Small intestine (tissue), 16 donors: ENCODE measurements at places on chromosomes 3 and 15. TPM values are rescaled to one million over a fixed set of nuclear protein-coding genes. Genes with fewer than 3 reads are reported as not detected.
A peak's percentile ranks its signal among the peaks of the same experiment; 100 is the strongest.

DNA sequence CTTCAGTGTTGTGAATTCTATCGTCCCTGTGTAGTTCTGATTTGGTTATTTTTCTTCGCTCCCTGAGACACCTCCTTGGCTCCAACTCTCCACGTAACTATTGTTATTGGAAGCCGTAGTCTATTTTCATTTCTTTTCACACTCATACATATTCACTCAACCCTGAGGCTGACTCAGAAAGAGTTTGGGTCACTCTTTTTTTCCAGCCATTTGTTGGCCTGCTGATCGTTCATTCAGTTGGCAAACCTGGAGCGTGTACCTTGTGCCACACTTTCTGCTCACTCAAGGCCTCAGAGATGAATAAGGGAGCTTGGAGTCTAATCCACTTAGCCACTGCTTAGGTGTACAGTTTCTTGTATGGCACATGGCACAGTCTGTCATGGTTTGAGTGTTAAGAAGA, 22.4 kb downstream of the GYG1 start:
- H3K4me1 ChIP-seq = no peaks in the 10 kb centered on the region
- H3K27me3 ChIP-seq = no peaks in the 10 kb centered on the region
- H3K4me3 ChIP-seq = no peak overlapping the region
- peaks cover 39% of the 10 kb centered on the region for H3K36me3 ChIP-seq

GRCh38 chr3:54053211-54053610, 69.1 kb upstream of the CACNA2D3 start:
- DNase-seq = no peak
- no peaks in the 10 kb centered on the region for H3K36me3 ChIP-seq
- no peak overlapping the region for H3K27ac ChIP-seq
- H3K27me3 ChIP-seq = no peaks in the 10 kb centered on the region
- H3K4me3 ChIP-seq = no peak overlapping the region
- no peaks in the 10 kb centered on the region for H3K4me1 ChIP-seq

DNA sequence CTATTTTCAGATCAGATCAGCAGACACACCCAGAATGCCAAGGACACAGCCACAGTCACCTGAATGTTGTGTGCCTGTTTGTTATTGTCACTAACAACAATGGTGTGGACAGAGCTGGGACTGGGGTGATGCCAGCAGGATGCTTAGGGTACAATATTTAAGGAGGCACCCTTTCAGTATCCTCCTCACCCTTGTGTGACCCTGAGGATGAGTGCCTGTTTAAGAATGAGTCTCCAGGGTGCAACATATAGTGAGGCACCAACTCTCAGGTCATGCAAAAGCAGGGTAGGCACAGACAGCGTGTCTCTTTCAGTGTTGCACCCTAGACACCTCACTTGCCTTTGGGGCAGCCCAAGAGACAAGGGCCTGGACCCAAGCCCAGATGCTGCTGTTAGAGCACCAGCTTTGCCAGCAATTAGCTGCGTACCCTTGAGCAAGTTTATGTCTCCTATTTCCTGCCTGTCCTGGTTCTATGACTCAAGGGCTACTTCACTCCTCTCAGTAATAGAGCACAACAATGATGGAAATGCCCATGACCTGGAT, 122.6 kb downstream of the AQP9 start:
- H3K36me3 ChIP-seq = no peaks in the 10 kb centered on the region
- H3K4me1 ChIP-seq = no peaks in the 10 kb centered on the region
- H3K4me3 ChIP-seq = no peak overlapping the region
- H3K27ac ChIP-seq = no peak overlapping the region
- H3K27me3 ChIP-seq = no peaks in the 10 kb centered on the region

GRCh38 chr15:38690719-38691332, 126.2 kb upstream of the RASGRP1 start:
- H3K4me3 ChIP-seq = no peak overlapping the region
- no peaks in the 10 kb centered on the region for H3K36me3 ChIP-seq
- H3K27ac ChIP-seq = no peak overlapping the region
- no peaks in the 10 kb centered on the region for H3K4me1 ChIP-seq
- peak; percentile 82 for DNase-seq
- no peaks in the 10 kb centered on the region for H3K27me3 ChIP-seq

DNA sequence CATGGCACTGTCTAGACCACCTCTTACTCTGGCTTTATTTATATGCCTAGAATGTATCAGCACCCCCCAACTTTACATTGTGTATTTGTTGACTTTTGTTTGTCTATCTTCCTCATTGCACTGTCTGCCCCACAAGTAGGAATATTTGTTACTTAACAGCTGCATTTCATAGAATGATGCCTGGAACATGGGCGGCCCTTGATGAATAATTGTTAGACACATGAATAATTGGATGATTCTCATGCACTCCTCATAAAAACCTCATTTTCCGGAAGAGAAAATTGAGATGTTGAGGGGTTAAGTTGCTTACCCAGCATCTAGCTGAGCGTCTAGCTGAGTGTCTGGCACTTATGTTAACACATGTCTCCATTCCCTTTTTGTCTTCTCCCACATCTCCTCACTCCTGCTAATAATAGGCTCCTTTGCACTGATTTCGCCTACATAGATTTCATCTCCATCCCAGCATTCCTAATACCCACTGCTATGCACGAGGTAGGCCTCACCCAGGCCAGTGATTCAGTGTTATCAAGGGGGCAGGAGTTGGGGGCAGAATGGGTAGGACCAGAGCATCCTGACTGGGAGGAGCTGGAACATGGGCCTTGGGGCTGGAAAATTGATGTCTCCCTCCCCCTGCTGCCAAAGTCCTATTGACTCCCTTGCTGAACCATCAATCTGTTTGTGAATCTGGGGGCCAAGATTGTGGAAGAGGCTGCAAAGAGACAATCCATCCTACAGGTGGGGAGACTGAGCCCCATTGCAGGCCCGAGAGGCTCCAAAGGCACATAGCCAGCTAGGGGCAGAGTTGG, 7.8 kb upstream of the WNT7A start:
- H3K4me1 ChIP-seq = no peaks in the 10 kb centered on the region
- no peak overlapping the region for H3K4me3 ChIP-seq
- no peaks in the 10 kb centered on the region for H3K36me3 ChIP-seq
- DNase-seq = no peak
- H3K27ac ChIP-seq = no peak overlapping the region

GRCh38 chr3:129160891-129161859, at the start of gene ISY1:
ISY1 (minus strand) TSS chr3:129161063; CDS start chr3:129160975, 88 bp downstream.
- H3K27ac ChIP-seq = peak within 1 kb of the TSS; percentile 84
- peak; percentile 97 for DNase-seq
- H3K27me3 ChIP-seq = no peaks in the 10 kb centered on the region
- H3K4me3 ChIP-seq = peak within 1 kb of the TSS; percentile 82

- no peak overlapping the region for H3K4me3 ChIP-seq
- H3K4me1 ChIP-seq = peaks cover 4% of the 10 kb centered on the region
- H3K27me3 ChIP-seq = no peaks in the 10 kb centered on the region
- DNase-seq = no peak
- peaks cover 6% of the 10 kb centered on the region for H3K36me3 ChIP-seq
- H3K27ac ChIP-seq = no peak overlapping the region
These were observed 988 bp upstream of the RNF168 start for GRCh38 chr3:196504556-196504955.

DNA sequence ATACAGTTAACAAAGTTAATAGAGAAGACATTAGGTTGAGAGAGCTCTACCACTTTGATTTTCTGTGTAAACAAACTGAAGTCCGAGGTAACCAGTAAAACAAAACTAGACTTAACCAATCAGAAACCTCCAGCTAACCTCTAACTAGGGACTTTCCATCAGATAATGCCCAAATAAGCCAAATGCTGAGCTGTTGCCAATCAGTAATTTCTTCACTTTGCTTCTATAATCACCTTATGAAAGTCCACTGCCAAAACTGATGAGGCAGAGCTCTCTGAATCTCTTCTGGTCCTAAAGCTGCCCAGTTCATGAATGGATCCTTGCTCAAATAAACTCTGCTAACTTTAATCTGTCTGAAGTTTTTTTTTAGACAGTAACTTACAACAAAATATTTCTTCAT, 448.0 kb upstream of the NECTIN3 start:
- H3K27me3 ChIP-seq = no peaks in the 10 kb centered on the region
- H3K36me3 ChIP-seq = no peaks in the 10 kb centered on the region
- no peak overlapping the region for H3K4me3 ChIP-seq
- no peak overlapping the region for H3K27ac ChIP-seq

- peaks cover 6% of the 10 kb centered on the region for H3K36me3 ChIP-seq
- no peak for DNase-seq
- no peaks in the 10 kb centered on the region for H3K27me3 ChIP-seq
- no peaks in the 10 kb centered on the region for H3K4me1 ChIP-seq
These were observed 126.3 kb downstream of the DMXL2 start for GRCh38 chr15:51496246-51496645.

Gene MUSTN1
- 5.4 TPM for polyA plus RNA-seq

Gene NCKIPSD
- 14.4 TPM for polyA plus RNA-seq

Gene OR5K3
- not detected for polyA plus RNA-seq

Gene C15orf61
- 2.2 TPM for polyA plus RNA-seq

Gene POLQ
- polyA plus RNA-seq = 0.22 TPM

Gene SEMA3F
- polyA plus RNA-seq = 3.0 TPM
